ENCODE measurements at places on chromosomes 4 and X.

GRCh38 chrX:120457766-120458180 is 11.3 kb downstream of the LAMP2 start:
- DNase-seq = no peak

GRCh38 chr4:106369456-106370060 is 980 bp upstream of the GIMD1 start:
- DNase-seq = peak; percentile 9

GRCh38 chr4:152482211-152482610 is 53.7 kb downstream of the FBXW7 start:
- DNase-seq = no peak

DNA sequence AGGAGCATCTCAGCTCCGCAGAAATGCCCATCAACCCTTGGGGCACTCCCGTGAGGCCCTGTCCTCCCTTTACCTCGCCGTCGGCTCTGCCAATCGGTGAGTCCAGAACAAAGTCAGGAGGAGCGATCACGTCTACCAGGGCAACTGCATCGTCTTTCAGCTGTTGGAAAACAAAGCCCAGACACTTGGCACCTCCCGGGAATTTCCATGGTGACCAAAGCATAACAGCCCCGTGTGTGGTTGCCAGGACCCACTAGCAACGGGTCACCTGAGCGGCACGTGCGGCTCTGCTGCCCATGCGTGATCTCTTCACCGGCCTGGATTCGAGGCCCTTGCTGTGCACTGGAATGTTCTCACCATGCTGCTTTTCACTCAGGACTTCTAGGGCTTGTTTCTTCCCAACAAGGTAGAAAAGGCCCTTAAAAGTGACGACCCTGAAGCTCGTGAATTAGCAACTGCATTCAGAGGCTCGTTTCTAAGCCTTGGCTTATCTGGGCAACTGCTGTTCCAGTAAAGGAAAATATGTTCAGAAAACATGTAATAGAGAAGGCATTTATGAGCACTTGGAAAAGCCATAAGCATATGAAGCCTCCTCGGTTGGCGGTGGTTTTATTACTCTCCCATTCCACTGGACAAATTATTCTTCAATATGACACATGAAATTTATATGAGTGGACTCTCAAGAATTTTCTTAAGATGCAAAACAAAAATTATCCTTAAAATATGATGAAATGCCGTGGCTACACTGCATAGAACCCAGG is 69.5 kb downstream of the ACOX3 start:
- no peak for DNase-seq

- DNase-seq = no peak
These were observed 438.3 kb downstream of the RAPGEF2 start for GRCh38 chr4:159541143-159541542.

GRCh38 chrX:84118315-84118714 is 69.7 kb downstream of the RPS6KA6 start:
- DNase-seq = no peak

- DNase-seq = no peak
These were observed 10.9 kb upstream of the UVSSA start for GRCh38 chr4:1336088-1336491.

DNA sequence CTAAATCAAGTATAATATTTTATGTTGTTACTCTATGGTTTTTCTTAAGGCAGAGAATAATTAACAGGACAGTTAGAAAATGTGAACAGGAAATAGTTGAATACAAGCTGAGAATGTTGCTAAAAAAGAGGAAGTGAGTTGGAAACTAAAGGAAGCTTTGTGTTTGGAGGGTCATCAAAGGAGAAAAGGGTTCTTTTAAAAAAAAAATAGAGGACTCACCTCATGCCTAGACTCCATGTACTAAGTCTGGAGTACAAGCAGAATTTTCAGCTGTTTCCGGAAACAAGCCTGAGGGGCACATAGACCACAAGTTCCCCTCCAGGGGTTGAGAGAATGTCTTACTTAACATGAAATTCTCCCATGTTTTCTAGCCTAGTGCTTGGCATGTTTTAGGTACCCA is 20.1 kb upstream of the MAP7D3 start:
- DNase-seq = no peak

DNA sequence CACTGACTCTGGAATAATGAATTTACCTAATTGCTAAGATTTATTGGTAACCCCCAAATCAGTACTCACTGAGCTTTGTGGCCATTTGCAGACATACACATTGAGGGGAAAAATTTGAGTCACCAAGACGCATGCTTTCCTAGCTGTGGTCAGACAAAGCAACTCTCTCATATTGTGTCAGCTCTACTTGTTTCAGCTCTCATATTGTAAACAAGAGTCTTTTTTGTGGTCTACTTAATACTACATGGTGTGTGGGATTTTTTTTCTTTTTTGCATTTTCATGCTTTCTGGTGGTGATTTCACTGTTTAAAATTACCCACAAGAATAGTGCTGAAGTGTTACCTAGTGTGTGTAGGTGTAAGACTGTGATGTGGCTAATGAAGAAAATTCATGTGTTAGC is 428.2 kb upstream of the GALNT7 start:
- no peak for DNase-seq

- DNase-seq = no peak
These were observed 271.2 kb upstream of the SMIM31 start for GRCh38 chr4:164482758-164483157.

DNA sequence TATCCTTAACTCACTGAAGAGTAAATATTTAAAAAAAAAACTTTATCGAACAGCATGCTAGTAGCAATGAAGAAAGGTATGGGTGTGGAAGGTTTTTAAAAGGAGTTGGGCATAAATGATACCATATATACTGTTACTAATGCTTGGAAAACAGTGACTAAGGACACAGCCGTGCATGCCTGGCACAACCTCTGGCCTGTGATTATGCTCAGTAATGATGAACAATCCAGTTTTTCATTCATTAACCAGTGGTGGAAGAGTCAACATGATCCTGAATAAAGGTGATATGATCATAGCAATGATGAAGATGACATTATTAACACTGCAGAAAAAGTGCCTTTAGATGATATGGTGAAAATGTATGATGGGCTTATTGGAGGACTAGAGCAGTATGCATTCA is 43.9 kb upstream of the GPR50 start:
- DNase-seq = no peak

- DNase-seq = peak; percentile 56
These were observed 258.3 kb upstream of the GABRA2 start for GRCh38 chr4:46648088-46648744.

GRCh38 chrX:19673375-19674040 is 158.2 kb upstream of the MAP3K15 start:
- DNase-seq = no peak

- DNase-seq = no peak
These were observed 104.1 kb upstream of the GPRIN3 start for GRCh38 chr4:89411539-89412309.
